Urothelium cell line (cell line): ENCODE measurements at places on chromosomes 5 and 9.

DNA sequence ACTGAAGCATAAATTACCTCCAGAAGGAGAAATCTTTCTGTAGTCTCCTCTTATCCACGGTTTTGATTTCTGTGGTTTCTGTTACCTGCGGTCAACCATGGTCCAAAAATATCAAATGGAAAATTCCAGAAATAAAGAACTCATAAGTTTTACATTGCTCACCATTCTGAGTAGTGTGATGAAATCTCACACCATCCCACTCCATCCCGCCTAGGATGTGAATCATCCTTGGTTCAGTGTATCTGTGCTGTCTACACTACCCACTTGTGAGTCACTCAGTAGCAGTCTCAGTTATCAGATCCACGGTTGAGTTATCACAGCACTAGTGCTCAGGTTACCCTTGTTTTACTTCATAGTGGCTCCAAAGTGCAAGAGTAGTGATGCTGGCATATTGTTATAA lies 371.2 kb downstream of the NFIB start:
- DNase-seq = peak; percentile 58

- DNase-seq = no peak
Measured at GRCh38 chr5:81904166-81904565, 67.7 kb upstream of the ATG10 start.

- no peak for DNase-seq
Measured at GRCh38 chr5:119757276-119757675, 127.9 kb downstream of the FAM170A start.

- DNase-seq = no peak
Measured at GRCh38 chr5:60959156-60959555, 14.2 kb downstream of the NDUFAF2 start.

- no peak for DNase-seq
Measured at GRCh38 chr9:71975833-71976232, 64.4 kb downstream of the C9orf85 start.

DNA sequence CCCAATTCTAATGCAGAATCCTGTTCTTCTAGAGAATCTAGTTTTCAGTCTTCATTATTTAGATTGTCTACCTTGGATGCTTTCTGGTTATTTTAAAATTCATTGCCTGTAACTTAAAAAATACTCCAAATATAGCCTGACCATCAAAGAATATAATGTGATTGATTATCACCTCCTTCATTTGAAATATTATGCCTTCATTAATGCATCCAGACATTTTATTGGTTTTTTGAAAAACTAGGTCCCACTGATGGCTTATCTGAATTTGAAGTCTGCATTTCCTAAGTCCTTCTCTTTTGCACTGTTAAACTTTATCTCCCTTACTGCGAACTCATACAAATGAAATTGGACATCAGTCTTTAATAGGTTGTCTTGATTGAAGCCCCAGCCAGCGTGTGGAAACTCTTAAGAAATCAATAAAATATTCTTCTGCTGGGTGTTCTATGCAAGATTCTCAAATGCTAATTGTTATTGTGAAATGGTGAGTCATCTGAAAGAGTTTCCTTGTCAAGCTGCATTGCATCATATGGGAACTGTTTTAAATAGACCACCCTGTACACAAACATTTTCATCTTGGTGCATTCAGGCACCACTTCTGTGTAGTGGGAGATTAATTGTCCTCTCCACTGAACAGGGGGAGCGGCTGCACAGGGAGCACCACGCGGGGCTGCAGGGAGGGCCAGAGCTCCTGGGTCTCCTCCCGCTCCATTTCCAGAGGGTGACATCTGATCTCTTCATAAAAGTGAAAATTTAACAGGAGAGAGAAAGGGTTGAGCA lies 92.3 kb upstream of the FANCC start:
- no peak for DNase-seq

DNA sequence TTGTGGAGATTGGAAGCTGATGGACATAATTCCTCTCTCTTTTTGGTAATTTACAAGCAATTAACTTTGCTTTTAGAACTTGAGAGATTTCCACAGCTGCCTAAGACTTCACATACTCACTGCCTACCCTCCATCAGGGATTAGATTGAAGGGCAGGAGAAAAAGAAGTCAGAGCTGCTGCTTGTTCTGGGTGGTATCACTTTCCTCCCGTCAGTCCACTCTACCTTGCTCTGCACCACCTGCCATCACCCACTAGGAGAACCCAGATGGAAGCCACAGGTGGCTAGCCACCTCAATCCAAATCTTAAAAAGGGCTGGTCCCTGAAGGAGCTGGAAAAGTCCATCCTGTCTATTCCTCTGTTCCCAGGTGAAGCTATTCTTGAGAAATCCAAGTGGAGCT lies 10.5 kb downstream of the IRF1 start:
- no peak for DNase-seq

DNA sequence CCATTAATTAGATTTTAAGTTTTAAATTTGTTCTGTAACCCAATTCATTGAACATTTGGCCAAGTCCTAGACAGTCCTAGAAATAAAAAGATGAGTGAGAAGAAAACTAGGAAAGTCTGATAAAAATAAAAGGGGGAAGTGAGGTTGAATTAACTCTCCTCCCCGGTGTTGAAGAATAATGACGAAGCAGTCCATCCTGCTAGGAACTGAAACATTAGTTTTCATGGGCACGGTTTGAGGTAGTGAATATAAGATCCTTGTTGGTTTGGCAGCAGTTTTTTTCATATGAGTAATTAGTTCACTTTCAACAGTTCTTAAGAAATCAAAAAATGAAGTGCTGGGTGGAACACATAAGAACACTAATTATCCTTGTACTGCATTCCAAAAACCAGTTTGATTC lies 103.1 kb downstream of the MTREX start:
- no peak for DNase-seq

- no peak for DNase-seq
Measured at GRCh38 chr9:93255994-93256877, 72.3 kb downstream of the WNK2 start.

DNA sequence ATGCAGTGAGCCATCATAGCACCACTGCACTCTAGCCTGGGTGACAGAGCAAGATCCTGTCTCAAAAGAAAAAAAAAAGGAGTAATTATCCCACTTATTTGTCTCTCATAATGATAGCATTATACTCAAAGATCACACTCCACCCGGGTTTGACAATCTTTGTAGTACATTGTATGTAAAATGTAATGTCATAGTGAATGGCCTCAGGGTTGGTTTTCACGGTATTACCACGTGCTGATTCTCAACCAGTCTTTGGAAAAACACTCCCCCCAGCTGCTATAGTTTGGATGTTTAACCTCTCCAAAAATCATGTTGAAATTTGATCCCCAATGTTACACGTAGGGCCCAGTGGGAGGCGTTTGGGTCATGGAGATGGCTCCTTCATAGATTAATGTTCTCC lies 402.4 kb upstream of the GRAMD2B start:
- no peak for DNase-seq

- DNase-seq = no peak
Measured at GRCh38 chr9:136075881-136076678, 19.0 kb downstream of the NACC2 start.

- peak; percentile 21 for DNase-seq
Measured at GRCh38 chr5:72767289-72768010, 49.0 kb upstream of the TNPO1 start.

GRCh38 chr5:69374911-69375446 lies 5.4 kb downstream of the RAD17 start:
- DNase-seq = no peak

DNA sequence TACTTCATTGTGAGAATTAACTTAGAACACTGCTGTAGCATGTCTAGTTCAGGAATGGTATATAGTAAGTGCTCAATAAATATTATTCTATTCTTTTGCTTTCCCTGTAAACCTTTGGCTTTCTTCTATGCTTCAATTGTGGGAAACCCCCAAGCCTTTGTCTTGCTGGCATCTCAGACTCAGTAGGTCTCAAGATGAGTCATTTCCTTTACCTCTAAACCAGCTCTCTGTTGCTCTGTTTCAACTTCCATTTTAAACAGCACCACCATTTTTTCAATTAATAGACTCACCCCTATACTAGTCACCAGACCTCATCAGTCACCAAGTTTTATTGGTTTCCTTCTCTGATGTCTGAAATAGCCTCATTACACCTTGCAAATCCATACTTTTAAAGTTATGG lies 43.5 kb downstream of the DMAC1 start:
- peak; percentile 4 for DNase-seq

- peak; percentile 62 for DNase-seq
Measured at GRCh38 chr5:63125862-63126261, 547.2 kb downstream of the LRRC70 start.

DNA sequence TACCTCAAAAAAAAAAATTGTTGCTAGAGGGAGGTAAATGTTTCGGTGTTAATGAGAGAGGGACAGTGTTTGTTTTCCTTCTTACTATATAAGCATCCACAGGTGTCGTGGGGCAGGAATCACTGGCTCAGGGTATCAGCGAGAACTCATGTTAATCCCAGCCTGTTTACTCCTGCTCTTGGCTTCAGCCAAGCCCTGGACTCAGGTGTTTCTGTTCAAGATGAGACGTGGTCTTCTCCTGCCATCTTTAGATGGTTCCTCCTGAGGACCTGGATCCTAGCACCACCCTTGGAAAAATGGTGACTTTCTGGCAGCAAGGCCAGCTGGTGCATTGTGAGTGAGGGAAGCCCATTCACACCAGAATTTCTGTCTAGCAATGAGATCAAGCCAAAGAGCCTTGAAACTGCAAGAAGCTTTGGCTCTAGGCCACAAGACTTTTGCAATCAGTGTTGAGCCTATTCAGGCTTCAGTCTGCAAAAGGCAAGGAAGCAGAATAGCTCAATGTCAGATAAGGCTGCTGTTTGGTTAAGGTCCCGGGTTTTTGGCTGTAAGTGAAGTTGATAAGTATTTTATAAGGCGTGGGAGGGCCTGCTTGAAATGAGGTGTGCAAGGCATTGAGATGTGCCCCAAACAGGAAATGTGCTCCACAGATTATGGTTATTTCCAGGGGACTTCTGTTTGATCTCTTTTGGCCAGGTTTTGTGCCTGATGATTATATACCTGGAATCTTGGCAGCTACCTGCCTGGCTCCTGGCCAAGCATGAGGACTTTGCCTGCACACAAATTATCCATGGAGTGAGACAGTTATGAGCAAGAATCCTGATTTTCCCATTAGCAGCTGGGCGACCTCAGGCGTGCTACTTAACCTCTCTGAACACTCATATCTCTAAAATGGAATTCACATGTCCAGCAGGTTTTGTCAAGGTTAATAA lies 99.8 kb downstream of the TENT4A start:
- DNase-seq = no peak

DNA sequence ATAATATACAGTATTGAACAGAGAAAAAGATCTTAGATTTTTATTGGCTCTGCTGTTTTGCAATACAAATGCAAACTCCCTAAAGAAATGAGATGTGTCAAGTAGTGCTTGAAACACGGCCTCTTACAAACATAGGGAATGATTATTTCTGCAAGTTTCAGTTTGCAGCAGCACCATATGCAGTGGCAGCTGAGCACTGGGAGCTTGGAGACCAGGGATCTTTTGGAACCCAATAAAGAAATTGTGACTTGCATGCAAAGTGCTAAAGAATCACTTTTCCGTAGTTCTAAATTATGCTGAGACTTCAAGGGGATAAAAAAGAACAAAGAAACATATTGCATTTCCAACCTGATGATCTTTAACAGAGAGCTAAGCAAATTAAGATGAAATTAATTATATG lies 674.6 kb upstream of the ZNF608 start:
- no peak for DNase-seq

- no peak for DNase-seq
Measured at GRCh38 chr9:124007565-124008302, 3.8 kb upstream of the LHX2 start.

- DNase-seq = no peak
Measured at GRCh38 chr9:132216861-132217619, 55.2 kb downstream of the NTNG2 start.

DNA sequence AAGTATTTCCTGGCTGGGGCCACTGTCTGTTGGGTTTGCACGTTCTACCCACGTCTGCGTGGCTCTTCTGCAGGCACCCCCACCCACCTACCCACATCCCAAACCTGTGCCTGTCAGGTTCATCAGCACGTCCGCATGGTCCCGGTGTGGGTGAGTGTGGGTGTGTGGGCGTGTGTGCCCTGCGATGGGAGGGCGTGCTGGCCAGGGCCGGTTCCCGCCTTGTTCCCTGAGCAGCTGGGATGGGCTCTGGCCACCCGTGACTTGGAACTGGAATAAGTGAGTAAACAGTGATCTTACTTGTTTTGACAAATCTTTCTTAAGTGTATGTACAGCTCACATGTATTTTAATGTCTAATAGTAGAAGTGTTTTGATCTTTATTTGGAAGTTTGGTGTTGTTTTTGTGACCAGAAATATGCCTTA lies 20.4 kb downstream of the ERGIC1 start:
- DNase-seq = no peak

GRCh38 chr5:56662893-56663292 lies 152.5 kb upstream of the MAP3K1 start:
- DNase-seq = no peak

DNA sequence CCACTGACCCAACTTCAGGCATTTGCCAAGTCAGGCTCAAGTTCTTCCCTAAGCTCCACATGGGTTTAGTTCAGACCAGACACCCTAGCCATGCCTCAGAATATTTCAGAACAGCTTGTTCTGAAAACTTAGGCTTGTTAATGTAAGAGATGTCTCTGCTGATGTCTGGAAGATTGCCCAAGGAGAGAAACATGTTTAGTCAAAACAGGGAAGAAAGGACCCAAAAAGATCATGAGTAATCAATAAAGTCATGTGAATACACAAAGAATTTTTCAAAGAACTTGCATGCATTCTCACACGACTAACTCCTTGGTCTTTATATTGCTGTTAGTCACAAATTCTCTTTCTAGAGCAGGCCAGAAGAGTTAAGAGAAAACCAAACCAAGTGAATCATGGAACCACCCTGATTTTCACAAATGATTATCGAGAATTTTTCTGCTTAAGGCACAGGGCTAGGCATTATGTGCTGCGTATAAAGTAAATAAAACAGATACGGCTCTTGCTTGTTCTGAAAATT lies 158.1 kb upstream of the HMHB1 start:
- no peak for DNase-seq

DNA sequence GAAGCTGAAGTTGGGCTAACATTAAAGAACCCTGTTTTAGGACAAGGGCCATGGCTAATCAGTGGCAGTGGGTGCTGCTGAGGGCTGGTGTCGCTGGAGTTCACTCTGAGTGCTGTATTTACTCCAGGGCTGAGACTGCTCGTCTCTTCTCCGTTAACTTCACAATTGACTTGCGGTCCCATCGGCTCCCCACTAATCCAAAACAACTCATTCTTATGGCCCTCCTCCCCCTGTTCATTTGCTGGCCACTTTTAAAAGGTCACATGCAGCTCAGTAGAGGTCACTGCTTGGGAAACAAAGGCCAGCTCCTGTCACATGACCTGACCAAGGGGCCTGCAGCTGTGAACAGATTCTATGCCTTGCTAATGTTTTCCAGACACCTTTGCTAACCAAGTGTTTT lies 38.4 kb downstream of the PTCH1 start:
- DNase-seq = no peak
